ENCODE measurements at places on chromosomes 2 and 18.

- no peak for DNase-seq
Observed at GRCh38 chr2:112220831-112221230, 34.0 kb downstream of the ZC3H8 start.

DNA sequence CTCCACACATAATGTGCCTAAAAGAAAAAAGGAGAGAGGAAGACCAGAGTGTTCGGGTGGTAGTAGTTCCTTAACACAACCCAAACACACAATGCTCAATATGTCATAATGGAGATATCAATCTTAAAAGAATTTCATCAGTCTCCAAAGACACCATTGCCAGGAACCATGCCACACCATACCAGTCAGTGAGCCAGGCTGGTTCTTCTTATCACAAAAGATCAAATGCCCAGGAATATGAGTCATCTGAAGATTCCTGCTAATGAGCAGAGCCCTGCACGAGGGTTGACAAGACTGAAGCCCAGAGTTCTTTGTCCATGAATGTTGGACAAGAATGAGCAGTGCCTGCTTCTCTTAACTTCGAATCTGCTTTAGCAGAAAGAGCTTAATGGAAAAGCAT lies 262.3 kb downstream of the ZNF516 start:
- DNase-seq, result no peak

GRCh38 chr2:152415231-152415642 lies 80.3 kb downstream of the FMNL2 start:
- no peak for DNase-seq

DNA sequence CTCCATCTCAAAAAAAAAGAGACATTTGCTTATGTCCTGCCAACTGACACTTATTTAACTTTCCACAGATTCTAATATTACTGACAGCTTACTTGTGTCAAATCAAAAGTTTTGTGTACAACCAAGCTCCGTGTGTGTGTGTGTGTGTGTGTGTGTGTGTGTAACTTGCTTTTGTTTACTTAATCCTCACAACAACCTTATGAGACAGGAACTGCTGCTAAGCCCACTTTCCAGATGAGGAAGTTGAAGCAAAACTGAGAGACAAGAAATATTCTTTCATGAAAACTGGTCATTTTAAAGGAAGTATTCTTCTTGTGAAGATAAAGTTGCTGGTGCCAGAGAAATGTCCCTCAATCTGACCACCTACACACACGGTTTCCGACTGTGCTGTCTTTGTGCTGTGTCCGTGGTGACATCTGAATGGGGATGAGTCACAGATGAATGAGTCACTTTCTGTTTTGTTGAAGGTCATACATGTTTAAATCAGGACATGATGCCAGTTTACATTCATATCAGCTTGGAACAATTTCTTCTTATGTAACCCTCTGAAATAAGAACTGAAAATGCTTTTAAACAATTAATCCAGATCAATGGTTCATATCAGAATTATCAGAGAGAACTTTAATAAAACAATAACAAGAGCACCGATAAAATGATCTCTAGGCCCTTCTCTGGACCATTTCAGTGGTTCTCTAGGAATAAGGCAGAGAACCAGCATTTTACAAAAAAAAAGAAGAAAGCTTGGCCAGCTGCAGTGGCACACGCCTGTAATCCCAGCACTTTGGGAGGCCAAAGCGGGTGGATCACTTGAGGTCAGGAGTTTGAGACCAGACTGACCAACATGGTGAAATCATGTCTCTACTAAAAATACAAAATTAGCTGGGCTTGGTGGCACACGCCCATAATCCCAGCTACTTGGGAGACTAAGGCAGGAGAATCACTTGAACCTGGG lies 95.5 kb downstream of the THNSL2 start:
- DNase-seq, result no peak

DNA sequence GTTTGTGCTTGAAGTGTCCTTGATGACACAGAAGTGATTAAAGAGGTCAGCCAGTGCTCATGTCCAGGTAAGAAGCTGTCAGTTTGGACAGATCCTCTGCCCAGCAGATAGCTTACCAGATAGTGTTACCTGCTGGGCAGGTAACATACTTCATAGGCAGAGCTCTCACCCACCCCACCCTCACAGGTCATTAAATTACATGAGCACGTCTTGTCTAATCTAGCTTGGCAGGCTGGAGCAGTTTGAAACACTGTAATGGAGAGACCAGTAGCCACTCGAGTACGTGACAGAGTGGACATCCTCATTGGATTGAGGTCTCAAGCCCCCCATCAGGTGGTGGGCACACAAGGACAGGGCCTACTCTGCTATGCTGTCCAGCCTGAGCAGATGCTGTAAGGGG lies 27.1 kb downstream of the TTC32 start:
- no peak for DNase-seq

GRCh38 chr2:443216-443615 lies 155.3 kb upstream of the ALKAL2 start:
- DNase-seq, result no peak

GRCh38 chr2:178804791-178805190 lies 2.4 kb downstream of the TTN start:
- no peak for DNase-seq

DNA sequence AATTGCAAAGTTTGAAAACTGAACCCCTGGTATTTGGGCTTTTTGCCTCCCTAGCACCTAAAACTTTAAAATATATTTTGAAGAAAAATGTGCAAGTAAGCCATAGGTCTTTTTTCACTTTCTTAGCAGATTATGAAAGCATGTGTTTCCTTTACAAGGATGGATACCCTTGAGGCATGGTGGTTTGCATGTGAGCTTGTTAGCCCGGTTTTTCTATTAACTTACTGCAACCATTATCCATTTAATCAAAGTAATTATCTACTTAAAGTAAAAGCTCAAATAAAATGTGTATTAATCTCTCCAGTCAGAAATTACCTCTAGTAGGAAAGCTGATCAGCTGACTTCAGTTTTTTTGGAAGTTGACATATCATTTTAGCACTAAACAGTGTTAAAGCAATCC lies 140.6 kb downstream of the EML6 start:
- DNase-seq, result no peak

DNA sequence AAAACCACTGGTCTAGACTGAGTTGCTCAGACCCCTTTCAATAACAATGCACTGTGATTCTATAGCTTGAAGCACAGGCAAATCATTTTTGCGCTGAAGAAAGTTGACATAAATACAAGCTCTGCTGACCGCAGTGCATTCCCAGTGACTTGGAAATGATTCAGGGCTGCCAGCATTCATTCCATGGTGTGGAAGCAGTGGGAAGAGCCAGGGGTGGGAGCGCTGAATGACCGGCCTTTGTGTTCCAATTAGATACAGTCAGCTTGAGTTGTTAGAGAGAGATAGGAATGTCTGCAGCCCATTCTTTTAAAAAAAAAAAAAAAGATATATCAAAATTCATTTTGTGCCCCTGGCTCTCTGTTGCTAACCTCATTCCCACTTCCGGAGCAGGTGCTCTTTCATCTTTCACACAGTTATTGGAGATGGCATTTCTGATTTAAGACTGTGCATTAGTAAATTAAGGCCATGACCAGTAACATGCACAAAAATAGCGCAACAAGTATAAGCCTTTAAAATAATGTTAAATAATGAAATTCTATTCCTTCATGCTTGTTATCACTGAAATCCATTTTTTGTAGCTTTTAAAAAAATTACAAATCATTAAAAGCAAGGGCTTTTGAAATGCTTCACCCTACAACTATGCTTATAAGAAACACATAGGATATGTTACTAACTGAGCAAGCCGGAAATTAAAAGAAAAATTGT lies 59.4 kb upstream of the CTLA4 start:
- no peak for DNase-seq

DNA sequence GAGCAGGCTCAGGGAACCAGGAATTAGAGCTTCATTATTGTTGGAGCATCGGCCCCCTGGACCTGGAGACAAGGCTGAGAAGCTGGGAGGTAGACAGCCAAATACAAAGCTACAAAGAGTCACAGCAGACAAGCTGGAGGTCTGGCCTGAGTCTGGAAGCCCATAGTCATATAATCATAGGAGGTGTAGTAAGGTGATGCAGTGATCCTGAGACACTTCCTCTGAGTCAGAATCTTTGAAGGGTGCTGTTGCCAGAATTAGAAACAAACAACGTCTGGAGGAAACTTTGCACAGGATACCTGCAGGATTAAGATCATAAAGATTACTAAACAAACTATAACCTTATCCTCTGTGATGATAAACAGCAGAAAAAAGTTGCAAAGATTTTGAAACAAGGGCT lies 213.8 kb downstream of the DSC3 start:
- no peak for DNase-seq

DNA sequence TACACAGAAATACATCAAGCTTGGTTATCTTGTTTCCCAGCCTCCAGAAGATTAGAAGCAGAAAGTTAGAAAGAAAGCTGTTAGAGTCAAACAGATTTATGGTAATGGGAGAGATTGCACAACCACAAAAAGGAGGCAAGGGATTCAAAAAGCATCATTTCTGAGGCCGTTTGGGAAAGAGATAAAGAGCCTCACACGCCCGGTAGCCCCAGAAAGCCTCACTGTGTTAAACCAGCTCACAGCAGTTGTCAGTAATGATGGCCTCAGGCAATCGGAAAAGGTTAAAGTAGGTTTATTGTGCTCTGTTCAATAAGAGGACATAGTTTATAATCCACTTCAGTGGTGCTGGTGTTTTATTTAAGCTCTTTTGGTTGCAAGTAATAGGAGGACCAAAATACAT lies 111.3 kb downstream of the DCC start:
- no peak for DNase-seq

DNA sequence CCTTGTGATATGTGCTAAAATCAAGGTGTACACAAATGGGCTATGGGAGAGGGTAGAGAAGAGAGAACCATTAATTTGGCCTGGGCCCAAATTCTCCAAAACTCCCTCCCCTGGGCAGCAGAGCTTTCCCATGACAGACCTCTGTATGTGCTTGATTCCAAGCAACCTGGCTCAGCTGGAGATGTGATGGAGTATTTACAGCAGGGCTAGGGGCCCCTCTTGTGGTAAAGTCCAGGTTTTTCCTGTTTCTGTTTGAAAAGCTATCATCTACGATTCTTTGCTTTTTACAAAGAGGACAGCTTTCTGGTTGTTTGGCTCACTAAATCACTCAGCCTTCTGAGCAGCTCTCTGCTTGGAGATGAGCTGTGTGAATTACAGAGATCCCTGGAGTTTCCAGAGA lies 40.3 kb downstream of the KCNS3 start:
- DNase-seq, result no peak

GRCh38 chr2:176385838-176386237 lies 116.6 kb downstream of the MTX2 start:
- DNase-seq, result no peak

DNA sequence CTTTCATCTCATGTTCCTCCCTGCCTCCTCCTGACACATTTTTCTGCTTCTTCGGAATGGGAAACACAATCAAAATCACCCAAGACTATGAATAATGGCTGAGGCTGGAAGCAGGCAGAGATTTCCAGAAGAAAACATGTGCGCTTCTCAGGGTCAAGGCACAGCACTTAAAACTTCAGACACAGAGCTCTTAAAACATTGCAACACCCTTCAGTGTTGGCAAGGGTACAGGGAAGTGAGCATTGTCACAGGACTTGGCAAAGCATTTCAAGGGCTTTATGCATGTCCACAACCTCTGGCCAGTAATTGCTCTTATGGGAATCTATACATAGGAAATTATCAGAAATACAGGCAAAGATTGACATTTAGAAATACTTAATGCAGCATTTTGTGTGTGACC lies 477.6 kb upstream of the KLHL29 start:
- DNase-seq, result no peak
